ENCODE measurements at places on chromosomes 2 and 18.

DNA sequence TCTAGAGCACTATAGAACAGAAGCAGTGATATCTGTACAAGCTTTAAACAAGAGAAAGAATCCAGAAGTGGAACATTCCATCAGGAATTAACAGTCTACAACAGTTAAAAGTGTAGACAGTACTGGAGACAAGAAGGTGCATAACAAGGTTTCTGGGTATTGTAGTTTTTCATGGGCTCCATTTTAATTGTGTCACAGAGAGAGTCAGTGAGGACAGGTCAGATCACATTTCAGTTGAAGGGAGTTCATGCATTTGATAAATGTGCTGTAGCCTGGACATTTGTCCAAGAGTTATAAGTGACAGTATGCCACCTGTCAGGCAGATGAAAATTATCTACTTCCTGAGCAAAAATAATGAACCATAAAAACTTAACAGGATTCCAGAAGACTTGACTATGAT is 328.6 kb downstream of the CNTNAP5 start:
- no peak for DNase-seq

GRCh38 chr2:85893428-85894258 is 4.9 kb upstream of the ST3GAL5 start:
- DNase-seq, result peak; percentile 43

DNA sequence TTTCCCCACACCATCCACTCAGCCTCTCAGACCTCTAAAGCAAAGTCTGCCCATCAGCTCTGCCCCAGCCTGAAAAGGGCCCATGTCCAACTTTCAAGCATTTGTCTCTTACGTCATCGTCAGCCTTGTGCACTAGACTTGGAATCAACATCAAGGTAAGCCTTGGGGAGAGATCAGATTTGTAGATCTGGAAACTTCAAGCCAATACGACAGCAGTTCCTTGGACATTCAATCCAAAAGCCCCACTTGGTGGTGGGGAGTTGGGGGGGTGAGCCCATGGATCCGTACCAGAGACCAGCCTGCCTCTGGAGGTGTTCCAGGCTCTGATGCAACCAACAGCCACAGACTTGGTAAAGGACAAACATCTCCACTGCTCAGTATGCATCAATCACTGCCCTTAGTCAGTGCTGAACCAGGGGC is 206.8 kb upstream of the MEIS1 start:
- DNase-seq, result no peak

DNA sequence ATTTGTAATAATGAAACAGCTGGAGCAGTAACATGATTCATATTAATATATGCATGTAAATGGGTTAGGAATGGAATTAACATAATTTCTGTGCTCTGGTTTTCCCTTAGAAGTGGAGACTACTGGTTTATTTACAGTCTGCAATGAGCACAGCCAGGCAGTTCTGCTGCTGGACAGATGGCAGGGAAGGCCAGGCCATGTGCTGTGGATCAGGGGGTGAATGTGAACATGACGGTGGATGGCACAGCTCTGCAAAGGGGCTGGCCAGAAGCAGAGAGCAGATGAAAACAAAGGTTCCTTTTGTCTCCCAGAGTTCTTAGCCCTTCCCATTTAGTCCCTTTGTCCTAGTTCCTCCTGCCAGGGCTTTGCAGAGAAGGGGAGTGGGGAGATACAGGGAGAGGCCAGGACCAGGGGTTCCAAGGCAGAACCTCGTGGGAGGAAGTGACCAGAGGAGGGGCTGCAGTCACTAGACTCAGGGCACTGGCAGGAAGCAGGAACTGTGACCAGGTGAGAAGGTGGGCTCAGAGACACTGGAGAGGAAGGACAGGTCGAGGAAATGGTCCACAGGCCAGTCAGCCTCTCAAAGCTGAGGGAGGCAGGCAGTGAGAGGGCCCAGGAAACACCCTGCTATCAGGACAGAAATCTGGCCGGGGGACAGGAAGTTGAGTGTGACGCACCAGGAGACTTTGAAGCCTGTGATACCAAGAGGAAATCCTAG is 112.9 kb upstream of the ATP8B1 start:
- DNase-seq, result no peak

- DNase-seq, result no peak
Measured at GRCh38 chr2:165524720-165525119, 55.2 kb downstream of the CSRNP3 start.

DNA sequence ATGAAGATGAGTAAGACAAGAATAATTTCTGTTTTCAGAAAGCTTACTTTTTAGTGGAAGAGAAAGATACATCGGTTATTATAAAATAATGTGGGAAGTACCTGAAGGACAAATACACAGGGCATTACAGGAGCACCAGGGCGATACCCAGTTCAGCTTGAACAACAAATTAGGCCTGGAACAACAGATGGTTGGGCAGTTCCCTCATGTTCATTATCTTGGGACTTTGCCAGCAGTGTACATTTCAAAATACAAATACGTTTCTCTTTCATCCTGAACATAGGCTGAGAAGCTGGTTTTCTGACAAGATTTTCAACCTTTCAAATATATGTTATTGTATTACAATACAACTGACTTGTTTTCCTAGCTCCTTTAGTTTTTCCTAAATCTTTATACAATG is 79.6 kb downstream of the TGIF1 start:
- no peak for DNase-seq

- DNase-seq, result no peak
Measured at GRCh38 chr18:60552948-60553347, 180.4 kb upstream of the MC4R start.

- no peak for DNase-seq
Measured at GRCh38 chr2:240290432-240291336, 144.8 kb upstream of the GPC1 start.

- no peak for DNase-seq
Measured at GRCh38 chr18:23487738-23488570, 15.4 kb upstream of the RMC1 start.

- DNase-seq, result no peak
Measured at GRCh38 chr2:189592353-189592984, 11.9 kb upstream of the SLC40A1 start.

DNA sequence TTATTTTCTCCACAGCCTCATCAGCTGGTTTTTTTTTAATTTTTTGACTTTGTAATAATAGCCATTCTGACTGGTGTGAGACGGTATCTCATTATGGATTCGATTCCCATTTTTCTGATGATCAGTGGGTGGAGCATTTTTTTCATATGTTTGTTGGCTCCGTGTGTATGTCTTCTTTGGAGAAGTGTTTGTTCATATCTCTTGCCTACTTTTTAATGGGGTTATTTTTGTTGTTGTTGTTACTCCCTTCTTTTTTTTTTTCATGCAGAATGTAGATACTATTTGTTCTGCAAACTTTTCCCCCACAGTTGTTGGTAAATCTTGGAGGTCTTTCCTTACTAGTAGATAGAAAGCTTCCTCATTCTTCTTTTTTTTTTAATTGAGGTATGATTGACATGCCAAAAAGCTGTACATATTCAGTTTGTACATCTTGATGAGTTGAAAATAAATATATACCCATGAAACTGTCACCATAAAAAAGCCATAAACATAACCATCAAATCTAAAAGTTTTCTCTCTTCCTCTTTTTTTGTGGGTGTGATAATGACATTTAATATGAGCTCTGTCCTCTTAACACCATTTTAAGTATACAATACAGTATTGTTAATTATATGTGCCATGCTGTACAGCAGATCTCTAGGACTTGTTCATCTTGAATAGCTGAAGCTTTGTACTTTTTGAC is 21.8 kb upstream of the NT5DC4 start:
- DNase-seq, result no peak

- peak; percentile 1 for DNase-seq
Measured at GRCh38 chr2:121998751-121999150, 243.3 kb downstream of the TSN start.

All from AG08396 (cell line).